ENCODE measurements at places on chromosomes 4 and X.
A peak's percentile ranks its signal among the peaks of the same experiment; 100 is the strongest.

GRCh38 chr4:157265281-157265680, 44.8 kb downstream of the GRIA2 start:
- no peak for DNase-seq

DNA sequence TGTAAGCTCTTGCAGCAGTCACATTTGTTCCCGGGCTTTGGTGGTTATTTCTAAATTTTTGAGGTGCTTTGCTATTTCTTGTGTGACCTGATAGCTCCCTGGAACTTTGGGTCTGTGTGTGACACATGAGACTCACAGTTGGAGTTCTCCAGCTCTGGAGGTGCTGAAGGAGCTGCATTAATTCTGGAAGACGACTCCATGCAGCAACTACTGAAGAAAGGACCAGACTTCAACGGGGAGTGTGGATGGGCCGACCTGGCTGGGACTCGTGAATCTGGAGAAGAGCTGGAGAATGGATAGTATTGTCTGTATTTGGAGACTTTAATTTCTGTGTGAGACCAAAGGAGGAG, 1.5 kb downstream of the MRFAP1 start:
- DNase-seq = no peak

DNA sequence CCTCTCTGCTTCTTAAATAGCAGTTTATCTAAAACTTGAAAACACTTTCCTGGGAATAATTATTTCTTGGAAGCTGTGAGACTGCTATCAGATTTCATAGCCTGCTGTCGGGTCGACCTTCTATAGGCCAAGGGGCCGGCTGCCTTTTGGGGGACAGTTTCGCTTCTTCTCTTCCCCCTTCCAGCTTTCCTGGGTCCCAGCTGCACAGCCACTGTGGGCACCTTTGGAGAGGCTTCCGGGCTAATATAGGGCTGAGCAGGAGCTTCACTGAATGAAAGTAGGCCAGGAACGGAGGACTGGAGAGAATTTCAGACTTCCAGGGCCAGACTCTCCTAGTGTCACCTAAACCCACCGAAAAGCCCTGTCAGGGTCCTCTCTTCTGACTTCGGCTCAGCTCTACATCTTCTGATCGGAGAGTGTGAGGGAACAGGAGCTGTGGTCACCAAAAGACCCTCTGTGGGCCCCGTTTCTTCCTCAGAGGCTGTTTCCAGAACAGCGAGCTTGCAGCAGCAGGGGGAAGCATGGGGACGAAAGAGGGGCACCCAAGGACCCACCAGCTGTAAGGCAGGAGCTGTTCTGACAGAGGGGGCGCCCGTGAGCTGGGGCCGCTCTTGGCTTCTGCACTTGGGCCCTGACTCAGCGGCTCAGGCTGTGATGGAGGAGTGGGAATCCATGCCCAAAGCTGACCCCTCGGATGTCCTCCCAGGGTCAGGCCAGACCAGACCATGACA, 620.6 kb downstream of the BCOR start:
- peak; percentile 21 for DNase-seq

DNA sequence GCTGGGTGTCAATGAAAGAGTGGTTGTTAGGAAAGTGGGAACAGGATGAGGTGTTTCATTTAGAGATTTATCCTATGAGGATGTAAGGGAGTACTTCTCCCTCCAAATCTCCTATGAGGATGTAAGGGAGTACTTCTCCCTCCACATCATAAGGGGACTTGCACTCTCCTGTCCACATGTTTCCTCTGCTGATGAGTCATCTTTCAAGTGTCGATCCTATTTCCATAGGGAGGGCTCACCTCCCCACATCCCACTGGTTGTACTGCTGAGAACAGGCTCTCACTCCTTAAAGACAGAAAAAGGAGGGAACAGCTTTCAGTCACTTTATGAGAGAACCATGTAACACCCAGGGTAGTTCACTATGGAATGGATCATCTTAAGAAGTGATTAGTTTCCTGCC, 65.0 kb downstream of the INPP4B start:
- no peak for DNase-seq
